ENCODE measurements at places on chromosomes 3 and 15.
A peak's percentile ranks its signal among the peaks of the same experiment; 100 is the strongest.

- no peak for DNase-seq
Observed at GRCh38 chr3:46266598-46266997, 24.3 kb downstream of the CCR3 start.

GRCh38 chr15:64045774-64046420 lies 388 bp downstream of the DAPK2 start:
- DNase-seq: peak; percentile 50

- DNase-seq: no peak
Observed at GRCh38 chr3:9870978-9871377, 9.1 kb downstream of the CIDEC start.

- DNase-seq: peak; percentile 6
Observed at GRCh38 chr3:149487598-149488197, 13.2 kb downstream of the TM4SF4 start.

DNA sequence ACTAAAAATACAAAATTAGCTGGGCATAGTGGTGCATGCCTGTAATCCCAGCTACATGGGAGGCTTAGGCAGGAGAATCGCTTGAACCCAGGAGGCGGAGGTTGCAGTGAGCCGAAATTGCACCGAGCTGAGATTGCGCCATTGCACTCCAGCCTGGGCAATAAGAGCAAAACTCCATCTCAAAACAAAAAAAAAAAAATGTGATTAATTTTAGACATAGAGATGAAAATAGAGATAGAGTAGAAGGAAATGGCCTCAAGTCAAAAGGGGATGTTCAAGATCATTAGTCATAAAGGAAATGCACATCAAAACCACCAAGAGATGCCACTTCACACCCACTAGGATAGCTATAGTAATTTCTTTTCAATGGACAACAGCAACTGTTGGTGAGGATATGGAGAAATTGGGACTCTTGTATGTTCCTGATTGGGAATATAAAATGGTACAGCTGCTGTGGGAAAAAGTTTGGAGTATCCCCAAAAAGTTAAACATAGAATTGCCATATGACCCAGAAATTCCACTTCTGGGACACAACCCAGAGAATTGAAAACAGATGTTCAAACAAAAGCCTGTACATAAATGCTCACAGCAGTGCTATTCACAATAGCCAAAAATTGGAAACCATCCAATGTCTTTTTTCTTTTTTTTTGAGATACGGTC lies 55.4 kb downstream of the ABHD2 start:
- DNase-seq: no peak

DNA sequence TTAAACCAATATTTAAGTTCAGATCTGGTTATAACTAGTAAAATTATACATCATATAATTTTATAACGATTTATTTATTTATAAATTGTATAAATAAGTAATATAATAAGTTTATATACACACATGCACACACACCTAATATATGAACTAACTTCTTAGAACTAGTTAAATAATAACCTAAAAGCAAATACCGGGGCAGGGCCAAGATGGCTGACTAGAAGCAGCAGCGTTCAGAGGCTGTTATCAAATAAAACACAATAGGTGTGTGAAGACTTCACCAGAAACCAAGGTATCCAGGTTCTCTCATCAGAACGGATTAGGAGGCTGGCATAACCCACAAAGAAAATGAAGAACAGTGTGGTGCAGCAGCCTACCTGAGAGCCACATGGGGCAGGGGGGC lies 653.6 kb upstream of the CBLB start:
- DNase-seq: no peak

DNA sequence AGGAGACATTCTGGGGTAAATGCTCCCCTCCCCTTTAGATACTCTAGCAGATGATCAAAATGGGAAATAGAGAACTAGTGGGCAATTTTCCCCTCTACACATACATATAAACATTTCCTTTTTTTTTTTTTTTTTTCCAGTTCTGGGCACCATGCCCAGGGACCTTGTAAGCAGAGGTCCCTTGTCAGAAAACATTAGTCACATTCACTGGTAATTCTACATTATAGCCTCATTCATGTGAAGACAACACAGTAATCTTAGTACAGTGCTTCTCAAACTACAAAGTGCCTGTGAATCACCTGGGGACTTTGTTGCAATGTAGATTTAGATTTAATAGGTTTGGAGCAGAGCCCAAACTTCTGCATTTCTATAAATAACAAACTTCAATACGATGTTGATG lies 60.1 kb upstream of the ACTC1 start:
- no peak for DNase-seq

DNA sequence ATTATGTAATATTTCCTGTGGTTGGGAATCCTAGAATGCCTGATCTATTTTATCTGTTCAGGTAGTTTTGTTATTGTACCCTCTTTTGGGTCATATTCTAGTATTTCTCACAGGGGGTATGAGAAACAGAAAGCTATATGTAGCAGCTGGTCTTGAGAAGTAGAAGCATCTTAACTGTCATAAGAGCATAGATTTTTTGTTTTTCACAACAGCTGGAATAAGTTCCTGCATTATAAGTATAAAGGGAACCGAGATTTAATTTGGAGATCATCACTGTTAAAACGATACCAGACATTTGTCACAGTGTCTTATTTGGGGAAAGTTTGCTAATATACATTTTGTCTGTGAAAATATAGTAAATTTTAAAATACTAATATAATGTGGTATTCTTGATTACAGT lies 4.8 kb downstream of the RAP2B start:
- no peak for DNase-seq
